NAMALWA (cell line): ENCODE measurements at places on chromosomes 6 and 20.
A peak's percentile ranks its signal among the peaks of the same experiment; 100 is the strongest.

DNA sequence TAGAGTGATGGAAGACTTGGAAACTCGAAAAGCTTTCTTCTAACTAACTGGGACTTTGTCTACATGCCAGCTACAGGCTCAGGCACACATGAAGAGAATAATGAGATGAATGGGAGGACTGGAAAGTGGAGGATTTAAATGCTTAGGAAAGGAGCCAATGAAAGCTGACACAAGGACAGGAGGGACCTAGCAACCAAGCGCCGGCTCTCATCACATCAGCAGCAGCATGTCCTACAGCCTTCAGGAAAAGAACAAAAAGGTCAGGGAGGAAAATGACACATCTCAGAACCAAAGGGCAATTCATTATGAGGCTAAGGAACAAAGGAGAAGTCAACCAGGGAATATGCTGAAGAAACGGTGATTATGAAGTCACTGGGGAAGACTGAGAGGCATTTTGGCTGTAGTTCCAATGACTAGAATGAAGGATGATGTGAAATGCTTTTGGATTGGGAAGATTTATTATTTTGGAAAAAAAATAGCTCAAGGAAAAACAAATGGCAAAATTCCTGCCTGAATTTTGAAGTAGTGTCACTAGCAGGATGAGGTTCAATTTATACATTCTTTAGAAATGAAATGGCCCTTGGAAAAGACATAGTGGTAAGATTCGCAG, 5.7 kb downstream of the BACH2 start:
- no peak for DNase-seq

DNA sequence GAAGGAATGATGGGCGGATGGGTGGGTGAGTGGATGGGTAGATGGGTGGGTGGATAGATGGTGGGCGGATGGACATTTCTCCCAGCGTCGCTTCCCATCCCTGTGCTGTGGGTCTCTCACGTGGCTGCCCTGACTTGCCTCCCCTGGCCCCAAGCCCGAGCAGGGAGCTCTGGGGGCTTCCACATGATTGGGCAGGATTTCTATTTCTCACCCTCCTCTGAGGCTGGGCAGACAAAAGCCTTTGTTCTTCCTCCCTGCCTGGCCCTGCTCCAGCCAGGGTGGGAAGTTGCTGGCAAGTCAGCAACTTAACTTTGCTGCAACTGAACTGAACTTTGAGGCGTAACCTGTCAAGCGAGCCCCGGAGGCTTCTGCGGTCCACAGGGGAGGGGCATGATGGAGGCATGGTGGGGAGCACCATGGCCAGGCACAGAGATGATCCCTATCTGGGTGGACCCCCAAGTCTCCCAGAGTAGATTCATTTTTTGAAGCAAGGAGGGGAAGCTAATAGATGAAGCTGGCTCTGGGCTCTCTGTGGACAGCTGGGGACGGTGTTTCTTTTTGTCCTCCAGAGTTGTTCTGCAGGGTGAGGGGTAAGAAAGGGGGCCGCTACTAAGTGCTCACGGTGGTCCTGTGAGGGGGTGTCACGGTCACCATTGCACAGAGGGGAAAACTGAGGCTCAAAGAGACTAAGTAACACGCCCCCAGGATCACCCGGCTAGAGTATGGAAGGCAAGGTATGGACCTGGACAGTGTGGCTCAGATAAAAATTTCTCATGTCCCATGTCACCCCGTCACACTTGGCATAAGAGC, 140.1 kb downstream of the CEBPB start:
- no peak for DNase-seq

DNA sequence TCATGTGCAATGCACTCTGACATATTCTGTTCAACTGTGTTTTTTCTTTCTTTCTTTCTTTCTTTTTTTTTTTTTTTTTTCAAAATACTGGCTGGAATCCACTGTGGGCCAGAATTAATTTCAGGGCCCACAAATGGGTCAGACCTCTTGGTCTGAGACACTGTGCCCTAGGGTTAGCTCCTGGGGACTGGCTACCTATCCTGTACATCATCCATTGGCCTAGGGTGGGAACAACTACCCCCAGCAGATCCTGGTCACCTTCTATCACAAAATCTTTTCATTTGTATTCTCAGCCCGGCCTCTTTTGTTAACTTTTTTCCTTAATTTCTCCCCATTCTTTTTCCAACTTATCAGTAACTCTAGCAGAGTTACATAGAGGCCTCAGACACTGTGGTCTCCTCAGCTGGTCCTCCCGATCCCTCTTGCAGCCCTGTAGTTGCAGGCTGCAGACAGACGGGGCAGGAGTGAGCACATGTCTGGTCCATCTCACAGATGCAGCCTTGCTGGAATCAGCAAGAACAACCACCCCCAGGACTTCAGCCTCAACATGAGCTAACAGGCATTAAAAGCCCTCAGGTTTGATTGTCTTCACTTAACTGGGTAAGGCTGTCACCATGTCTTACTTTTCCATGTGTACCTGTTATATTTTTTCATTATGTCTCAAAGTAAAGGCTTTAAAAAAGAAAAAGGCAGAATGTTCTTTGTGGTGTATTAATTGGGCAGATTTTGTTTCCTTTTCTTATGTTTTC, 41.3 kb downstream of the TXLNB start:
- peak; percentile 87 for DNase-seq

- no peak for DNase-seq
Measured at GRCh38 chr6:25960734-25961133, 1.9 kb upstream of the TRIM38 start.

GRCh38 chr20:48621376-48622078, 206.3 kb downstream of the PREX1 start:
- no peak for DNase-seq

DNA sequence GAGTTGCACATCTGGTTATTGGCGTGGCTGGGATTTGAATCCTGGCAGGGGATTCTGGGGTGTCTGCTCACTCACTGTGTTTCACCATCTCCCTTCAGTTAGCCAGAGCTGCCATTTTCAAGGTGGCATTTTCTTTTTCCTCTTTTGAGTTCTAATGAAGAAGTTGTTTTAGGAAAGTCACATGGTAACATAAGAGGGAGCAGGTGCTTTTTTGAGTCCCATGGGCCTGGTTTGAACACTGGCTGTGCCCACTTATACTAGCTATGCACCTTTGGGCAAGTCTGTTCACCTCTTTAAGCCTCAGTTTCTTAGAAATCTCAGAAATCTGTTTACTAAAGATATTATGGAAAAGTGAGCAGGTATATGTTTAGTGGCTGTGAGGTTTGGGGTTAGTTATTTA, 39.6 kb downstream of the ANKS1A start:
- no peak for DNase-seq

GRCh38 chr20:45527294-45527693, 11.9 kb upstream of the SPINT3 start:
- no peak for DNase-seq

DNA sequence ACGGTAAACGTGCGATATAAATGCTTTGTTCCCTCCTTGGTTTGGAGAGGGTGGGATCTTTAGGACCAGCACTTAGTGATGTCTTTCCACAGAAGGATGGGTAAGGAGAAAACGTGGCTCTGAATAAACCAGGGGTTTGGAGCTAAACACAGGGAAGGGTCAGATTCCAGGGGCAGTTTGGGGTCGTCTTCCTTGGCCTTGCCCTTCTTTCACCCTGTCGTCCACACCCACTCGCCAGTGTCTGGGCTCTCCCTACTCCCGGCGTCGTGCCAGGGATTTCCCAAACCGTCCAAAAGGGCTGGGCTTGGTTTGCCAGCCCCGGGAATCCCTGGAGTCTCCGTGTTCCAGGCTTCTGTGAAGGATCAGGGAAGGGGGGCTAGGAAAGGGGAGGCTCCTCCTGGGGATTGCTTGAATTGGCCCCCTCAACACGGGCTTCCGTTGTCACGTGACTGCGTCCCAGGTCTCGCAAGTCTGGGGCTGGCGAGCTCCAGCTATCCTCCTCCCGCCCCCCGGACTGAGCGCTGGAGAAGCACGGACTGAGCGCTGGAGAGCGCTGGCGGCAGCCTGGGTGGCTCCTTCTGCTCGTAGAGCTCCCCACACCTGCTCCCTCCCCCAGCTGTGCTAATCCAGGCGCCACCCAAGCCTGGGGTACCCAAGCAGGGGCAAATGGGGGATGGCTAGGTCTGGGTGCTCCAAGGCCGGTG, 9.4 kb upstream of the ARMC12 start:
- no peak for DNase-seq

DNA sequence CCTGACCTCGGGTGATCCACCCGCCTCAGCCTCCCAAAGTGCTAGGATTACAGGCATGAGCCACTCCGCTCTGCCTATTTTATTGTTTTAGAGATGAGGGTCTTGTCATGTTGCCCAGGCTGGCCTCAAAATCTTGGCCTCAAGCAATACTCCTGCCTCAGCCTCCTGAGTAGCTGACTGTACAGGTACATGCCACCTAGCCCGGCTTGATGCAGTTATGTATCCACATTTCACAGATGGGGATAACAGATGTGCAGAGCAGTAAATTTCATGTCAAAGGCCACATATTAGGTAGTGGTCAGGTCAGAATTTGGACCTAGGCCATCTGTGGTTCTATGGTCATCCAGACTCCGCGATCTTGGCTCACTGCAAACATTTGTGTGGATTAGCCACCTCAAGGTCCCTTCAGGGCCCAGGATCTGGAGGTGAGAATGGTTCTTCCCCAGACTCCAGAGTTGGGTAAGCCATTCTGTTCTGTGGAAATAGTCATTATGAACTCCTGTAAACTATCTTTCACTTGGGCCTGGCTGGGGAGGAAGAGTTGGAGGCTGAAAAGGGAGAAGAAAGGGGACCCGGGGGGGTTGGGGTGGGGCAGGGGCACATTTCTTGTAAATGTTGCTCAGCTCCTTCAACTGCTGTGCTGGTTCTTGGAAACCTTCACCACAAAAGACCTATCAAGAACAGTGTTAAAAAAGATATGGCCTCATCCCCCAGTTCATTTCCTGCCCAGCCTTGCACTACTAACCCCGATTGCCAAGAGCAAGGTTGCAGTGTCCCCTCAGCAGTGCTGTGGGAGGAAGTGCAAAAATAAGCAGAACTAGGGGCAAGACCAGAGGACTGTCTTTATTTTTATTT, 13.0 kb downstream of the PIM1 start:
- peak; percentile 48 for DNase-seq
